ENCODE measurements at places on chromosomes 1 and 21.

- no peak for DNase-seq
Observed at GRCh38 chr1:54239035-54239383, 39.0 kb downstream of the MRPL37 start.

DNA sequence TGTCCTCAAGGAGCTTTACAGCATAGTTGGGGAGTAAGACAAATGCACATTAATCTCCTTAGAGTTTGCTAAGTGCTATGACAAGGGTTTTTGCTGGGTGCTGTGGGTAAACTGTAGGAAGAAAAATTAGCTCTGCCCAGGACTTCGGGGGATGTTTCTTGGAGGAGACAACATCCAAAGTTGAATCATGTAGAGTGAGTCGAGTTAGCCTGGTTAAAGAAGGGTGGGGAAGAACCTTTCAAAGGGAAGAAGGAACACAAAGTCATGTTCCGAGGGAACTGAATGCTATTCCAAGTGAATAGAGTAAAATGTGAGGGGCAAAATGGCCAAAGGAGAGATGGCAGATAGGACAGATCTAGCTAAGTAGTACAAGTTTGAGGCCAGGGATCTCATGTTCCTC lies 17.1 kb downstream of the SPRTN start:
- no peak for DNase-seq

GRCh38 chr1:212699625-212700222 lies at the start of gene BATF3:
Gene BATF3 (minus strand): TSS chr1:212699840. CDS start chr1:212699762, 78 bp downstream.
- peak; percentile 21 for DNase-seq

- DNase-seq = no peak
Observed at GRCh38 chr1:165207853-165208515, 148.5 kb downstream of the LMX1A start.

DNA sequence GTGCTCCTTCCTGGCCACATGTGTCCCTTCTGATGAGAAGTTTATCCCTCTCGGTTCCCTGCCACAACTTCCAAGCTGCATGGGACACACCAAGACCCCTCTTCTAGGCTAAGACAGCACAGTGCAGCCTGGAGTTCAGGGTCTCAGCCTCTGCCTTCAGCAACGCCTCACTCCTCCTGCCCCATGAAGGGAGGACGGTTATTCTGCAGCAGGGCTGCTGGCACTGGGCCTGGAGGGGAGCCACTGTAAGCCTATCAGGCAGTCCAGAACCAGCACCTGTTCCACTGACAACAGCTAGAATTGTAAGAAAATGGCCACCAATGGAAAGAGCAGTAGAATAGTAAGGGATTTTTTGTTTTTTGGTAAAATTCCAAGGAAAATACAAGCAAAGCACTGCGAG lies 72.3 kb downstream of the GALNT2 start:
- DNase-seq = no peak

GRCh38 chr1:151312826-151313225 lies 14.4 kb downstream of the PI4KB start:
- DNase-seq = no peak

GRCh38 chr1:223421676-223422075 lies 28.5 kb downstream of the CCDC185 start:
- DNase-seq = no peak

DNA sequence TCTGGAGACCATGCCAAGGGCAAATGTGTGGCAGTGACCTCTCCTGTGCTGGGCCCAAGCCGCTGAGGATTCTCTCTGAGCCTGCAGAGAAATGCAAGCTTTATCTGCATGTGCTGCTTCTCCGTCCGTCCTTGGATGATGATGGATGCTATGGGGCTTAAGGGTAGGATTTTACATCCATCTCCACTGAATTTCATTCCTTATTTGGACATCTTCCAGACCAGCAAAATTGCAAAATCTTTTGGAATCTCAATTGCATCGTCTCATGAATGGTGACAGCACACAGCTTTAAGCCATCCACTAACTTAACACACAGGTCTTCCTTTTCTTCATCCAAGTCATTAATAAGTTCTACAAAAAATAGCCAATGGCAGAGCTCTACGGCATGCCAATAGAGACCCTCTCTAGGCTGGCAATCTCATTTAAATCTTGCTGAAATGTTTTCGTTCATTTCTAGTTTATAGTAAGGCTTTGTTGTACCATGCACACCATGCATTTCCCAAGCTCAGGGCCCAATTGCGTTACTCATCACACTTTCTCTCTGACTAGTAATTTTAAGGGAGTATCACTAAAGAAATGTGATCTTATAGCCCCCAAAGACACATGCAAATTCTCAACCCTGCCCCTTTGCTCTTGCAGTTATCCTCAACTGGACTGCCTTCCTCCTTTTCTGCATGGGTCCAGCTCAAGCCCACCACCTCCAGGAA lies 11.1 kb downstream of the BATF3 start:
- no peak for DNase-seq

DNA sequence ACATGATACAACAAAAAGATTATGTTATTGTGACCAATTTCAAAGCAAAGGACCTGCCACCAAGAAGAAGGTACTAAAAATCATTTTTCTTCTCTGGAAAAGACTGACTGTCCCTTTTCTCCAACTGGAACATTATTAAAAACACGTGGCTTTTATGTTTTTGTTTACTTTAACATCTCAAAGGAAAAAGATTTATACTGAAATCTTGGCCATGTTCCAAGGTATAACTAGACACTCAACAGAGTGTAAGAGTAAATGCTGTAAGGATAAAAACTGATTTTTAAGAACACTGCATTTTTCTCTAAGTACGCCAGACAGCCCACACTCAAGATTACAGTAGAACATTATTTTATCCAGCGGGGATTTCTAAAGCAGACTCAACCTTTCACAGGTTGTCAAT lies 62.1 kb downstream of the BRWD1 start:
- no peak for DNase-seq

DNA sequence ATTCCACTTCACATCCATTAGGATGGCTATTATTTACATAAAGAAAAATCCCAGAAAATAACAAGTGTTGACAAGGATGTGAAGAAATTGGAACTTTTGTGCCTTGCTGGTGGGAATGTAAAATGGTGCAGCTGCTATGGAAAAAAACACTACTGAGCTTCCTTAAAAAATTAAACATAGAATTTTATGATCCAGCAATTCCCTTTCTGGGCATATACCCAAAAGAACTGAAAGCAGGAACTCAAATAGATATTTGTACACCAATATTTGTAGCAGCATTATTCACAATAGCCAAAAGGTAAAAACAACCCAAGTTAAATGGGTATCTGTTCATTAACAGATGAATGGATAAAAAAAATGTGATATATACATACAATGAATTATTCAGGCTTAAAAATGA lies 45.6 kb downstream of the WNT2B start:
- no peak for DNase-seq

GRCh38 chr1:156671804-156672203 lies 5.4 kb downstream of the NES start:
- DNase-seq = no peak

GRCh38 chr1:66439031-66439740 lies 94.8 kb upstream of the SGIP1 start:
- DNase-seq = no peak

- peak; percentile 58 for DNase-seq
Observed at GRCh38 chr1:204162494-204163074, 3.6 kb downstream of the REN start.

DNA sequence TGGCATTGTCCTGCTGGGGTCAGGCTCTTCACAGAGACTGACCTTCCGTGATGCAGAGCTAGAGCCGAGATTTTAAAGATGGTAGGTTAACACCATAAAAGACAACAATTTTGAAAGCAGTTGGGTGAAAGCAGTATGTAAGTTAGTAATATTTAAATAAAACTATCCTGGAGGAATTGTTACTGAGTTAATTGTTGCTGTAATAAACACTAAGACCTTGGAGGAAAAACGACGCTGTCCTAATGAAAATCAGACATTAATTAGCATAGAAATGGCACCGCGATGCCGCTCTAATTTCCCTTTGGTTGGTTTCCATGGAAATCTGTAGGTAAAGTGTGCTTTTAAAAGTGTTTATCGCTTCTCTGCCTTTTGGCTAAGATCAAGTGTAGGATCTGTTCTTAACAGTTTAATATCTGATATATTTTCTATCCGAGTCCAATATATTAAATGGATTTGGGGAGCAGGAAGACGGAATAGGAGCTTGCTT lies 745 bp upstream of the ANP32E start:
- DNase-seq = no peak

- DNase-seq = peak; percentile 47
Observed at GRCh38 chr1:923131-923990, at the start of gene SAMD11. Gene SAMD11 (plus strand): TSS chr1:923923. CDS start chr1:924432, 509 bp downstream.

Measured in T follicular helper cell (primary cell).